SJCRH30 (cell line): ENCODE measurements at places on chromosomes 6 and 20. TPM values are rescaled to one million over a fixed set of nuclear protein-coding genes. Genes with fewer than 3 reads are reported as not detected.

The SLC44A4 gene
- 0.12 TPM in 1 of 2 replicates, not detected in the other for total RNA-seq

The WFDC2 gene
- total RNA-seq: 5.0 and 6.6 TPM in 2 replicates

The F13A1 gene
- total RNA-seq: 2.5 and 2.6 TPM in 2 replicates

The MSH5 gene
- 12.9 and 13.4 TPM in 2 replicates for total RNA-seq

The MCCD1 gene
- total RNA-seq: not detected in 2 replicates

The SPATA25 gene
- 2.1 and 2.8 TPM in 2 replicates for total RNA-seq

The CDK5RAP1 gene
- 36.8 and 39.8 TPM in 2 replicates for total RNA-seq

The GGTLC1 gene
- total RNA-seq: not detected in 2 replicates

The GNMT gene
- total RNA-seq: 0.15 TPM in 1 of 2 replicates, not detected in the other

The CYP39A1 gene
- total RNA-seq: 2.5 and 2.6 TPM in 2 replicates

The CLVS2 gene
- total RNA-seq: not detected in 2 replicates

The MYCT1 gene
- 0.04 TPM in 1 of 2 replicates, not detected in the other for total RNA-seq

The JPH2 gene
- 6.7 and 7.4 TPM in 2 replicates for total RNA-seq

The PYGB gene
- total RNA-seq: 39.1 and 42.3 TPM in 2 replicates

- DNase-seq: no peak
- H3K4me1 ChIP-seq: 0 out of 2 replicates have a peak, but pooled peaks cover 3% of the 10 kb centered on the region
- no peaks in the 10 kb centered on the region for H3K36me3 ChIP-seq
- no peak overlapping the region for H3K27ac ChIP-seq
Measured at GRCh38 chr6:54017877-54018276, 93.4 kb upstream of the MLIP start.

DNA sequence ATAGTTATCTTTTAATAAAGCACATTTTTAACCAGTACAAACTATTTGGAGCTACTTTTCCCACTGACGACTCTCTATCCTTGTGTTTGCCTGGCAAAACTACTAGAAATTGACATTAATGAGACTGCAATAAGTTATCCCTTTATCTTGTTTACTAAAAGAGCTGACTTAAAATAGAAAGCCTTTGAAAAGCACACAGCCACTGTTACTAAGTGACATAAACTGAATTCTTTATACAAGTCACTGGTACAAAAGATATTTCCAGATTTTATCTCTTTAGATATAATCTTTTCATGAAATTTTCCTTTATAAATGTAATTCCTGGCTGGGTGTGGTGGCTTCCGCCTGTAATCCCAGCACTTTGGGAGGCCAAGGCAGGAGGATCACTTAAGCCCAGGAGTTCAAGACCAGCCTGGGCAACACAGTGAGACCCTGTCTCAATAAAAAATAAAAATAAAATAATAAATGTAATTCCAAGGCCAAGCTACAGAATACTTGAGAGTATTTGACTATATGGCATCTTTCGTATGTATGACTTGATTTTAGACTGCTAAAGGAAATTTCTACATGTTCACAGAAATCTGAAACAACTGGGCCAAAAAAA is 9.5 kb downstream of the MBOAT1 start:
- H3K36me3 ChIP-seq: no peaks in the 10 kb centered on the region
- H3K4me1 ChIP-seq: no peaks in the 10 kb centered on the region
- no peak overlapping the region for H3K27ac ChIP-seq
- DNase-seq: no peak
- H3K4me3 ChIP-seq: no peak overlapping the region

DNA sequence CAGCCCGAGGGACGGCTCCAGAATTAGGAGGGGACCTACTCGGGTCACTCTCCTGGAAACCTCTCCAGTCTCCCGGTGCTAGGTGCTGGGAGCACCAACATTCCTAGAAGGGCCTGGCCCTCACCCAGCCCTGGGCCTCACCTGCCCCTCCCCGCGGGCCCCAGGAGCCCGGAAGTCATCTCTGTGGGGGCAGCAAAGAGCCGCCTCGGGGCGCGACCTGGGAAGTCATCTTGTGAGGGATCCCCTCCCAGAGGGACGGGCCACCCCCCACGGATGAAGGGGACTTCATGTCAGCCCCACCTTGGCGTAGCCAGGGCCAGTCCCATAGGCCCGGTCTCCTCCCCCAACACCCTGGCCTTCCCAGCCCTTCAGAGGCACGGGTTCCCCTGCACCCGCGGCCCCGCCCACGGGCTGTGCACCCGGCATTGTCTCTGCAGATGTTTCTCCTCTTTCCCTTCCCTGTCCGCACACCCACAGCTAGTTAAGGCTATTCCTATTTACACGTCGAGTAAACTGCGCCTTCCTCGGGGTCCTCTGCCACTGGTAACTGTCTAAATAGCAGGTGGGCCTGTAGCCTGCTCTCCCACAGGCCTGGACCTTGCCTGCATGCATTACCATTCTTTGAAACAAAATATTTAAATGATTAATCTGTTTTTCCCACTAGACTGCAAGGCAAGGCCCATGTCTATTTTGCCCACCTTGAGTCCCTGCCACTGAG is 896 bp upstream of the RNASET2 start:
- H3K36me3 ChIP-seq: no peaks in the 10 kb centered on the region
- H3K27me3 ChIP-seq: no peaks in the 10 kb centered on the region
- peak overlapping the region; percentile 91 for H3K4me3 ChIP-seq
- DNase-seq: peak; percentile 40
- no peaks in the 10 kb centered on the region for H3K4me1 ChIP-seq

GRCh38 chr20:31707994-31708735 is 14.5 kb downstream of the BCL2L1 start:
- H3K4me3 ChIP-seq: no peak overlapping the region
- peak overlapping the region; percentile 18 for H3K27ac ChIP-seq
- H3K27me3 ChIP-seq: no peaks in the 10 kb centered on the region
- peaks cover 28% of the 10 kb centered on the region for H3K36me3 ChIP-seq
- peak; percentile 93 for DNase-seq
- peaks cover 35% of the 10 kb centered on the region for H3K4me1 ChIP-seq

DNA sequence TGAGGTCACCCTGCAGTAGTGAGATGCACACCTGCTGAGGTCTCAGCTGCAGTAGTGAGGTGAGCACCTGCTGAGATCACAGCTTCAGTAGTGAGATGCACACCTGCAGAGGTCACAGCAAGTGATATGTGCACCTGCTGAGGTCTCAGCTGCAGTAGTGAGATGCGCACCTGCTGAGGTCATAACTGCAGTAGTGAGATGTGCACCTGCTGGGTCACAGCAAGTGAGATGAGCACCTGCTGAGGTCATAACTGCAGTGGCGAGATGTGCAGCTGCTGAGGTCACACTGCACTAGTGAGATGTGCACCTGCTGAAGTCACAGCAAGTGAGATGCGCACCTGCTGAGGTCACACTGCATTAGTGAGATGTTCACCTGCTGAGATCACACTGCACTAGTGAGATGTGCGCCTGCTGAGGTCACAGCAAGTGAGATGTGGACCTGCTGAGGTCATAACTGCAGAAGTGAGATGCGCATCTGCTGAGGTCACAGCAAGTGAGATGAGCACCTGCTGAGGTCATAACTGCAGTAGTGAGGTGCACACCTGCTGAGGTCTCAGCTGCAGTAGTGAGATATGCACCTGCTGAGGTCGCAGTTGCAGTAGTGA is 20.8 kb downstream of the ZDHHC14 start:
- H3K27ac ChIP-seq: no peak overlapping the region
- no peaks in the 10 kb centered on the region for H3K4me1 ChIP-seq
- H3K4me3 ChIP-seq: no peak overlapping the region
- no peaks in the 10 kb centered on the region; the same call in 1 of the 2 replicates for H3K36me3 ChIP-seq

- no peak for DNase-seq
- H3K4me3 ChIP-seq: no peak overlapping the region
- H3K27me3 ChIP-seq: no peaks in the 10 kb centered on the region
- H3K27ac ChIP-seq: no peak overlapping the region
- H3K36me3 ChIP-seq: no peaks in the 10 kb centered on the region
Measured at GRCh38 chr6:158939255-158940159, 60.5 kb downstream of the RSPH3 start.

- no peak overlapping the region for H3K4me3 ChIP-seq
- no peak for DNase-seq
- H3K36me3 ChIP-seq: no peaks in the 10 kb centered on the region
- H3K4me1 ChIP-seq: no peaks in the 10 kb centered on the region
- H3K27me3 ChIP-seq: peaks cover 47% of the 10 kb centered on the region
Measured at GRCh38 chr20:46158476-46158987, 40.4 kb downstream of the CD40 start.

DNA sequence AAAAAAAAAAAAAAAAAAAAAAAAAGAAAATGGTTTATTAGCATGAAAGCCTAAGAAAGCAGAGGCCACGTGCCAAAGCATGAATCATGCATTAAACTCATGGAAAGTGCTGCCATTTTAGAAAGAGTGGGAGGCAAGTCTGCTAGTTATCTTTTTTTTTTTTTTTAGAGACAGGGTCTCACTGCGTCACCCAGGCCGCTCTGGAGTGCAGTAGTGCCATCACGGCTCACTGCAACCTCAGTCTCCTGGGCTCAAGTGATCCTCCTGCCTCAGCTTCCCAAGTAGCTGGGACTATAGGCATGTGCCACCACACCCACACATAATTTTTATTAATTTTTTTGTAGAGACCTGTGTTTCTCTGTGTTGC is 5.2 kb downstream of the VWA7 start:
- no peaks in the 10 kb centered on the region for H3K27me3 ChIP-seq
- peaks cover 2% of the 10 kb centered on the region; the same call in 1 of the 2 replicates for H3K4me1 ChIP-seq
- no peak overlapping the region for H3K27ac ChIP-seq
- no peaks in the 10 kb centered on the region for H3K36me3 ChIP-seq

- H3K4me1 ChIP-seq: peaks cover 8% of the 10 kb centered on the region
- DNase-seq: no peak
- H3K4me3 ChIP-seq: peak overlapping the region; percentile 93
- H3K27me3 ChIP-seq: no peaks in the 10 kb centered on the region
- H3K36me3 ChIP-seq: no peaks in the 10 kb centered on the region
Measured at GRCh38 chr6:70668499-70668812, 773 bp downstream of the SMAP1 start.

DNA sequence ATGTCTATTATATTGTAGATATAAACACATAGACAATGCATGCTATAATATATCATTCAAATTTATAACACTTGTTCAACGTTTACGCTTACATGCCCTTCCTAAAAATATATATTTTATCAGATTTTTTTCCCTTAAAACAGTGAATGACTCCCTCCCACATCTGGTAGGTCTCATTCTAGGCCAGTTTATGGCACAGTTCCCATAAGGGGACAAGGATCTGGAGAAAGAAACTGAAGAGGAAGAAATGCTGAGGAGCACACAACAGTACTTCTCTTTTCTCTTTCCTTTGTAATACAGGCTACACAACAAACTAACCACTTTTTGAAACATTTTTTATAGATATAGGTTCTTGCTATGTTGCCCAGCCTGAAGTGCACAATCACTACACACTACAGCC is 48.6 kb upstream of the RCAN2 start:
- H3K27me3 ChIP-seq: no peaks in the 10 kb centered on the region
- DNase-seq: no peak
- no peaks in the 10 kb centered on the region for H3K4me1 ChIP-seq
- H3K4me3 ChIP-seq: no peak overlapping the region
- no peaks in the 10 kb centered on the region for H3K36me3 ChIP-seq

DNA sequence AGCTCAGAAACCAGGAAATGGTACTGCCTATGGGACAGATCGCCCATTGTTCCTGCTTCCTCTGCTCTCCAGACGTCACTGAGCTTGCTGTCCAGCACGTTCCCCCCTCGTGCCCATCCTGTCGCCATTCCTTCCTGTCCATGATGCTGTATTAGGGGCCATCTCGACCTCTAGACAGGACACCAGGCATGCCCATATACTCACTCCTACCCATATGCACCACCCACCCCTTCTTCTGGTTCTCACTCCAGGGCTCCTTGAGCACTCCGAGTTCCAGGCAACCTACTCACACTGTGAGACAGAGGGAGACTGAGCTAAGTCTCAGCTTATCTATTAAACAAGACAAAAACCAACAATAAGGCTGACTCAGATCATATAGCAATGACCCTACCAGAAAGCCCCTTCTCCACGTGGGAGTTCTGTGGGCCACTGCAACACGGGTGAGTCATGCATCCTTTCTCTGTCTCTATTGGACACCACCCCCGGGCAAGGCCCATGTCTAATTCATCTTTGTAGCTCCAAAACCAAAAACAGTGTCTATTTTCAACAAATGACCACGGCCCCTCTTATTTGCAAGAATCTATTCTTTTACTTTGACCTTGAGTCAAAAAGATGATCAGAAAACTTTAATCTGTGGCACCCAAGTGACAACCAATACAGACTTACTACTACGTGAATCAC is 65.7 kb downstream of the PSMG4 start:
- H3K4me1 ChIP-seq: peaks cover 18% of the 10 kb centered on the region
- no peak overlapping the region for H3K4me3 ChIP-seq
- H3K27ac ChIP-seq: peak overlapping the region; percentile 84

DNA sequence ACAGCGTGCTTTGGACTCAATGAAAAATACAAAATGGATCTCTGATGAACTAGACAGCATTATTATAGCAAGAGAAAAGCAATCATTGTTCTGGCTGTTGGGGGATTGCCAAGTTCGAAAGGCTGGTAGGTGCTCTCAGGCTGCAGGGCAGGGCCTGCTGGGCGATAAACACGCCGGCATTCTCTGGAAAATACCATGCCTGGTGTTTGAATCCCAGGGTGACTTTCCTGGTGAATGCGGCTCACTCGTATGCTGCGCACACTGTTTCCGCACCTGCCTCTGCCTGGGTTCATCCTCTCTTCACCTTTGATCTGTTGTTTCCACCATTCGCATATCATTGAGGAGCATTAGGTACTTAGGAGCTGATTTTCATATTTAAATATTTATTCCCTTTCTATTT is 37.4 kb downstream of the GCNT2 start:
- no peaks in the 10 kb centered on the region for H3K27me3 ChIP-seq
- H3K27ac ChIP-seq: no peak overlapping the region
- H3K4me3 ChIP-seq: no peak overlapping the region
- no peaks in the 10 kb centered on the region for H3K36me3 ChIP-seq
- DNase-seq: no peak
- no peaks in the 10 kb centered on the region for H3K4me1 ChIP-seq

- H3K36me3 ChIP-seq: peaks cover 23% of the 10 kb centered on the region; the same call in 1 of the 2 replicates
- no peaks in the 10 kb centered on the region for H3K4me1 ChIP-seq
- H3K4me3 ChIP-seq: no peak overlapping the region
- H3K27me3 ChIP-seq: no peaks in the 10 kb centered on the region
Measured at GRCh38 chr20:44896583-44896982, 11.1 kb downstream of the YWHAB start.

DNA sequence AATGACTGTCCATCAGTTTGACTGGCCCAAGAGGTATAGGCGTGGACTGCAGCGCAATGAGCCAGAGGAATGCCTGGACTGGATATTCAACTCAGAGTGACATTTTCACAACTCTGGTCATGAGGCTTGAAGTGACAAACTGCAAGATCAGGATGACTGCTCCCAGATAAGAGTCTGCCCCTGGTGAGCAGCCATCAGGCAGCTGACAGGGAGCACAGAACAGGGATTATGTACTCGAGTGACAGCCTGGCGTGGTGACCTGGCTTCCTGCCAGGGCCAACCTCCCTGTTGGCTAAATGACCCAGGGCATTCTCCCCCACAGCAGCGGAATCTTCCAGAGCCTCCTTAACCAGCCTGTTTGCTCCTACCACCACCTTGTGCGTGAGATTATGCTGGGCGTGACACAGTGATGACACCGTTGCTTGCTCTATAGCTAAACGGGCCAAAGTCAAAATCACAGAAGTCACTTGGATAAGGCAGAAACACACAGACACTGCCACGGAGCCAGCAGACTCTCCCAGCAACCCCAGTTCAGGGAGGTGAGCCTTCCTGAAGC is 209.1 kb upstream of the JARID2 start:
- H3K4me1 ChIP-seq: no peaks in the 10 kb centered on the region
- H3K36me3 ChIP-seq: no peaks in the 10 kb centered on the region
- no peak overlapping the region for H3K27ac ChIP-seq
- DNase-seq: peak; percentile 69
- peak overlapping the region; percentile 26; the same call in 1 of the 2 replicates for H3K4me3 ChIP-seq
